ENCODE measurements at places on chromosomes 11 and 22.

DNA sequence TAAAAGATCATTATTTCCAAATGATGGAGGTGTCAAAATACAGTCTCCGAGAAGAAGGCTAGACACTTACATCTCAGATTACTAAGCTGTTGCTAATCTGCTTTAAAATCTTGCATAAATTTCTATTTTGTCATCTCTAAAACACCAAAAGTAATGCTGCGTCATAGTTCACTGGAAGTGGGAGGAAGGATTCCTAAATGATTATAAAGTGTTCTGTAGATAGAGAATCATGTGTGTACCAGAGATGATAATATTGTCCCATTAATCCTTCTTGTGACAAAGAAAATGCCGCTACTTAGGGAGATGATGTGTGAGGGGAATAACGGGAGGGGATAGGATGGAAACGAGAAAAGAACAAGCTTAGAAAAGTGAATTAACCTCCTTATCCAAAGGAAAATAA, 268.6 kb downstream of the JRKL start:
- H3K4me1 ChIP-seq = no peaks in the 10 kb centered on the region
- H3K27ac ChIP-seq = no peak overlapping the region
- H3K27me3 ChIP-seq = no peaks in the 10 kb centered on the region
- DNase-seq = no peak

DNA sequence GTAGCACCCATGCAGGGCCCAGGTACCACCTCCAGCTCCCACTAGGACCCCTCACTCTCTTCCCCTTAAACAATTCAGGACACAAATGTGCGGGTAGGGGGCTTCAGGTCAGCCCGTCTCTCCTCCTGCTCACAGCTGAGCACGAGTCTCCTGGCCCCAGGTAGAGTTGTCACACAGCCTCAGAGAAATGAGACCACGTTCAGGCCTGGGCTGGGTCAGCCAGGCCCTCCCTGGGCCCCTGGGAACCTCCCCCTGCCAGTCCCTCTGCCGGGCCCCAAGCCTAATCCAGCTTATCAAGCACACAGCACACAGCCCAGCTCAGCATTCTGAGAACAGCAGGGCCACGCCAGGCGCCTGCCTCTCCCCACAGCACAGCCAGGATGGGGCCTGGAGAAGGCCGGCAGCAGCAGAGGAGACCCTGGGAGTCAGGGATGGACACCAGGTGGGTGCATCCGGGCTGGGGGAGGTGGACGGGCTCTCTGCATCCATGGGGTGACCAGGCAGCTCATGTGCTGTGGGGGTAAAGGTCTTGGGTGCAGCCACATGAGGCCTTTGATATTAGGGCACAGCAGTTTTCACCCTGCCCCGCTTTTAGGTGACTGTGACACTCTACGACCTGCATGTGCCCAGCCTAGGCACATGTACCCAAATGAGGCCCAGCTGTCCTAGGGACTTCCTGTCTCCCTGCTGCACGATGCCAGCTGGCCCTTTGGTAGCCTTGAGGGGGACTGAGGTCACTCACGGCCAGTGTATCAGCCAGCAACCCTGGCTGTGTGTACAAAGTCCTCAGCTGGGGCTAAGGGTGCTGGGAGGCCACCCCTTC, 87.0 kb downstream of the MORC2 start:
- peaks cover 16% of the 10 kb centered on the region for H3K4me1 ChIP-seq
- peak; percentile 88 for DNase-seq
- H3K4me3 ChIP-seq = no peak overlapping the region
- no peaks in the 10 kb centered on the region for H3K36me3 ChIP-seq
- no peak overlapping the region for H3K27ac ChIP-seq

DNA sequence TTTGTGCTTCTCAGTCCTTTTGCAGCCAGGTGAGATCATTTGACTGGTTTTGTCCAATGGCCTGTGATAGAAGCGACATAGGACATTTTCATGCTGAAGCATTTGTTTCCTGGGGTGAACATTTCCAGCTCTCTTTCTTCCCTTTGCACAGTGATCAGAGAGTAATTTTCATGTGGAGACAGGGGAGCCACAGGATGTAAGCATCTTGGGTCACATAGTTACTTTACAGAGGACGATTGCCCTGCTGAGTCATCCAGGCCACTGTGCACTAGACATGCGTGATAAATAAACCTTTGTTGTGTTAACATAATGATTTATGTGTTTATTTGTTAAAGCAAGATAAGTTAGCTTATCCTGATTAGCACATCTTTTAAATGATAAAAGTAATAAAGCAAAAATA, 263.5 kb upstream of the CCDC179 start:
- no peaks in the 10 kb centered on the region for H3K27me3 ChIP-seq
- no peak for DNase-seq
- H3K36me3 ChIP-seq = no peaks in the 10 kb centered on the region
- no peak overlapping the region for H3K27ac ChIP-seq
- no peaks in the 10 kb centered on the region for H3K4me1 ChIP-seq

DNA sequence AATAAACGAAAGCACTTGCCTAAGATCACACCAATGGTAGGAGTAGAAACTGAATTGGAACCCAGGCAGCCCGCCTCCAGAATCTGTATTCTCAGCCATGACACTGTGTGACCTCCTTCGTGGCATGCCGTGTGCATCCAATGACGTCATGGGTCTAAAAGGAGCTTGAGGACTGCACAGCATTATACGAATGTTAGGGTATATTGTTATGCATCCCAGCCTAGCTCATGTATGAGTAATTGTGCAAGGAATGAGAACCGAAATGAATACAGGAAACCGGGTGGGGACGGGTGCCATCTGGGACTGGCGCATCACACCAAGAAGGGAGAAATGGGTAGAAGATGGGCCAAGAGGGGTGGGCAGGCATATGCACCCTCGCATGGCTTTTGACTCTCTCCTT, 12.3 kb upstream of the IGSF9B start:
- H3K27me3 ChIP-seq = peaks cover 43% of the 10 kb centered on the region
- DNase-seq = no peak
- peaks cover 10% of the 10 kb centered on the region for H3K4me1 ChIP-seq
- no peak overlapping the region for H3K4me3 ChIP-seq
- no peaks in the 10 kb centered on the region for H3K36me3 ChIP-seq

DNA sequence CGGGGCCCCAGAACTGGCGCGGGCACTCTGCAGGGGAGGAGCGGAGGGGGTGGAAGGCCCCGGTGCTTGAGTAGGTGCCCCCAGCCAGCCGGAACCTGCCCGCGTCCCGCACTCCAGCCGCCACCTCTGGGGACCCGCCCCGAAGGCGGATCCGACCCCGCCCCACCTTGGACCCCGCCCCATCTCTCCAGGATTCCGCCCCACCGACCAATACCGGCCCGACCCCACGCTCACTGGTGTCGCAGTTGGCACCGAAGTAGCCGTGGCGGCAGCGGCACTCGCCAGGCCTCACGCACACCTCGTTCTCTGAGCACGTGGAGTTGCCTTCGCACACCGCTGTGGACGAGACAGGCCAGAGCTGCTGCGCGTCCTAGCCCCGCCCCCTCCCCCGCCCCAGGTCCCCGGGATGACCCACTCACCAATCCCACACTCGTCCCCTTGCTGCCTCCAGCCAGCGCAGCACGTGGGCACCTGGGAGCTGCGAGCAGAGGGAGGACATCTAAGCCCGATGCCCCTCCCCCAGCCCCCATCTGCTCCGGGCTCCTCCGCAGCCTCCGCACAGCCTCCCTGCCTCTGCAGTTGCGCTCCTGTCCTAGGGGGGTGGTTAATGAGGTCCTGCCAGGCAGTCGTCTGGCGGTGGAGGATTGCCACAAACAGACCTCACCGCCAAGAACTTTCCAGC, 6.0 kb downstream of the SCARF2 start:
- H3K4me1 ChIP-seq = no peaks in the 10 kb centered on the region
- H3K27ac ChIP-seq = no peak overlapping the region
- peak; percentile 37 for DNase-seq
- peak overlapping the region; percentile 42 for H3K4me3 ChIP-seq
- peaks cover 98% of the 10 kb centered on the region for H3K27me3 ChIP-seq

DNA sequence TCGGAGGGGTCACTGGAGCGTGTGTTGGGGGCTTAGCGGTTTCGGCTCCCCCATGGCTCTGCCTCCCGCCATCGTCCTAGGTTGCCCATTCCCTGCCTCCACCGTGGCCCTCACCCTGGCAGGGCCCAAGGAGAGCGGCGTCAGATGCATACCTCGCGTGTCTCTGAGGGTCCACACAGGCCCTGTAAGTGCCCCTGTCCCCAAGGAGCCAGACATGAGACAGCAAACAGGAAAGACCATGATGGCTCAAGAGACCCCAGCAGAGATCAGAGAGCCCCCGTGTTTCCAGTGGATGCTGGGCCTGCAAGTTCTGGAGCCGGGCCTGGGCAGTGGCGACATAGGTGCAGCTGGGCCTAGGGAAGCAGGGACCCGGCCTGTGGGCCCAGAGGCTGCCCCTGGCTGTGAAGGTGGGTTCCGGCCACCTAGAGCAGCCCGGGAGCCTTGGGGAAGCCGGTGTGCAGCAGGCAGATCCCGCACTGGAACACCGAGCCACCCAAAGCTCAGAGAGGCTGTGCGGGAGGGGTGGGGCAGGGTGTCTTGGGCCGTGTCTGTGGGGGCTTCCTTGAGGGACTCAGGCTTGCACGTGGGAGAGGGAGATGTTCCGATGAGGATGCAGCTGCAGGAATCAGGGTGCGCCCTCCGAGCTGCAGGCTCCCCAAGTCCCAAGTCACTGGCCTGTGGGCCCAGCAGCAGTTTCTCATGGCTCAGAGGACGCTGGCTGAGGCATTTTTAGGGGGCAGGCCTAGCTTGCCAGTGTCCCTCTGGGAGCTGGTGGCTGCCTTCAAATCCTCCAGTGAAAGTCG, 126.4 kb downstream of the KCNQ1OT1 start:
- H3K27me3 ChIP-seq = peaks cover 5% of the 10 kb centered on the region
- DNase-seq = no peak
- H3K4me3 ChIP-seq = no peak overlapping the region

DNA sequence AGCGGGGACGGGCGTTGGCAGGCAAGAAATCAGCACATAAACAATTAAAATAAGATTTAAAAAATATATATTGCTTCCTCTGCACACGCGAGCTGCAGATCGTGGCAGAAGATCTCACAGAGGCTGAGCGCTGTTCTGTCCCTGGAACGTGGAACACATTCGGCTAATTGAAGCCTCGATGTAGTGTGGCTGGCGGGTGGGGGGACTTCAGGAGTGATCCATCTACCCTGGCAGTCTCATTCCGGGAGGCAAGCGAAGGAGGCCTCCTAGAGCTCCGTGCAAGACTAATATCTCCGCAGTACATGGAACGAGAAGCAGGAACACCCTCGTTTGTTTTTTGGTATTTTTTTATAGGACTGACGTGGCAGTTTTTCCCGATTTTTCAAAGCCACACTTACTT, 402.4 kb downstream of the MN1 start:
- H3K27ac ChIP-seq = no peak overlapping the region
- H3K27me3 ChIP-seq = no peaks in the 10 kb centered on the region
- no peaks in the 10 kb centered on the region for H3K36me3 ChIP-seq
- H3K4me1 ChIP-seq = no peaks in the 10 kb centered on the region

GRCh38 chr22:43109511-43109910, 1.0 kb upstream of the BIK start:
- H3K27ac ChIP-seq = no peak overlapping the region
- peaks cover 16% of the 10 kb centered on the region for H3K4me1 ChIP-seq
- no peak for DNase-seq
- no peaks in the 10 kb centered on the region for H3K36me3 ChIP-seq

DNA sequence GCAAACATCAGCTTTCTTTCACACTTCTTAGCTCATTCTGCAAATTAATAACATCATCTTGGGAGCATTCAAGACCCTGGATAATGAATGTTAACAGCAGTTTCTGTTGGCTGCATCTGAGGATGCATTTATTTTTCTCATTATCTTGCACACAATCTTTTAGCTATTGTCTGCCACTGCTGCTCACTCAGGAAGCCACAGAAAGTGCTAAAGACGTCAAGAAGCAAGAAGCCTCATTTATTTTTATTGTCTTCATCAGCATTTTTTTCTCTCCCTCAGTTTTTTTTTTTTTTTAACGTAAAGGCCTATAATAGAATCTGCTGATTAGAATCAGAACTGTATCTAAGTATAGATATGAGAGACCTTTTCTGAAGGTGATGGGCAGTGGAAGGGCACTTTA, 1339.4 kb downstream of the FAM181B start:
- H3K36me3 ChIP-seq = no peaks in the 10 kb centered on the region
- no peak overlapping the region for H3K4me3 ChIP-seq
- no peaks in the 10 kb centered on the region for H3K27me3 ChIP-seq
- no peaks in the 10 kb centered on the region for H3K4me1 ChIP-seq

DNA sequence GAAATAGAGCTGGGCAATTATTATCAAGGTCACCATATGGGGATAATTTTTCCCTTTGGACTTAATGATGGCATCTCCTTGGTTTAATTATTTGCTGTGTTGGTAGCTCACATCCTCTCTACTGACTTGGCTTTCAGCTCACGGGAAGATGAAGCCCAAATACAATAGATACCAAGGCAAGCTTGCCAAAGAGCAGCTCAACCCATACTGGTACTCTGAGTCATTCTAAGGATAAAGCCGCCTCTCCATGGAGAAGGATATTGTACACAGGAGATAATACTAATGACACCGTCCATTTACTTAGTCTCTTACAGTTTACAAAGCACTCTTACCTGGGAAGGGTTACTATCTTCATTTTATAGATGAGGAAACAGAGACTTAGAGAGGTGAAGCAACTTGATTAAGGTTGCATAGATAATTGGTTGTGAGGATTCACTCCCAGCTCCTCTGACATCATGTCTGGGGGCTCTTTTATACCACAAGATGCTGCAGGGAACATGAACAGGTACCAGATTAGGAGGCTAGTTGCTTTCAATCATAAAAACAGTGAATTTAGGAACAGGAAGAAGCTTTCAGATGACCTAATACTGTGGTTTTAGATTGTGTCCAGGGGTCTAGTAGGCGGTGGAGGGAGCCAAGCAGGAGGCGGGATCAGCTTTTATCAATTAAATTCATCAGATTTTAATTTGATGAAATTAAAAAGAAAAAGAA, 48.3 kb upstream of the PICALM start:
- H3K4me3 ChIP-seq = no peak overlapping the region
- DNase-seq = no peak
- no peaks in the 10 kb centered on the region for H3K36me3 ChIP-seq
- H3K4me1 ChIP-seq = no peaks in the 10 kb centered on the region
- H3K27ac ChIP-seq = no peak overlapping the region
- H3K27me3 ChIP-seq = no peaks in the 10 kb centered on the region

DNA sequence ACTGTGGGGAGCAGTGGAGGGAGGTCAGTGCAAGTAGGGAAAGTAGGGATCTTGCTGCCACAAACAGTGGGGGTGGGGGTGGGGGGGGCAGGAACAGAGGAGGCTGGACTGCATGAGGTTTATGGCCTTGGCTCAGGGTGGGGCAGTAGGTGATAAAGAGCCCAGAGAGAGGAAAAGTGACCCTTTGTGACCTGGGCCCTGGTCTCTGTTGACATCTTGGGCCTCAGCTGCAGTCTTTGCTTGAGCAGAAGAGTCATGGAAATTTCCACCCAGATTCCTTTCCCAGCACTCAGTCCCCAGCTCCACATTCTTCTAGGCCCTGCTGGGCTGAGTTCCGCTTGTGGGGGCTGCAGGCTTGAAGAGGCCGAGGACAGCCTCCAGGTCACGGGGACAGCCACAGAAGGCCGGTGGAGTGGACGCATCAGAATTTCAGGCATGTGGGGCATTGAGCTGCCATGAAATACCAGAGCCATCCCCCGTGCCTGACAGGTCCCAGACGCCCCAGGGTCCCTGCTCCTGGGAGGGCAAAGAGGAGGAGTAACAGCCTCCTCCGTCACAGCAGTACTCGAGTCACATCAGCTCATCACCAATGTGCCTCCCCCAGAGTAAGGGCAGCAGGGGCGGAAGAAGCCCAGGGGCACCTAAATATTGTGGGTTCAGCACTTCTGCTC, 9.7 kb upstream of the MALAT1 start:
- no peaks in the 10 kb centered on the region for H3K36me3 ChIP-seq
- peak overlapping the region; percentile 69 for H3K27ac ChIP-seq
- peak overlapping the region; percentile 4 for H3K4me3 ChIP-seq
- peak; percentile 77 for DNase-seq
- H3K4me1 ChIP-seq = peaks cover 87% of the 10 kb centered on the region

Measured in neural progenitor cell (in vitro differentiated cells).